ENCODE measurements at places on chromosomes 2 and 18. TPM values are rescaled to one million over a fixed set of nuclear protein-coding genes. Genes with fewer than 3 reads are reported as not detected.

The KCNIP3 gene
- 2.4 TPM for total RNA-seq

The YWHAQ gene
- 275 TPM for total RNA-seq

The G6PC2 gene
- total RNA-seq, result 0.37 TPM

The COL4A4 gene
- total RNA-seq, result 14.0 TPM

The ODC1 gene
- 102 TPM for total RNA-seq

The LYG2 gene
- not detected for total RNA-seq

The ZNF638 gene
- 82.0 TPM for total RNA-seq

The VWA3B gene
- total RNA-seq, result 29.2 TPM

The GKN1 gene
- not detected for total RNA-seq
